ENCODE measurements at places on chromosomes 3 and 15.

GRCh38 chr3:112498914-112499711 is at the start of gene BTLA:
Gene BTLA, minus strand, starts transcription at chr3:112499472. Its CDS starts 114 bp downstream, at chr3:112499358.
- DNase-seq, result no peak

GRCh38 chr3:162337630-162338029 is 841.0 kb downstream of the OTOL1 start:
- no peak for DNase-seq

GRCh38 chr15:94580211-94580885 is 349.0 kb downstream of the MCTP2 start:
- DNase-seq, result no peak

DNA sequence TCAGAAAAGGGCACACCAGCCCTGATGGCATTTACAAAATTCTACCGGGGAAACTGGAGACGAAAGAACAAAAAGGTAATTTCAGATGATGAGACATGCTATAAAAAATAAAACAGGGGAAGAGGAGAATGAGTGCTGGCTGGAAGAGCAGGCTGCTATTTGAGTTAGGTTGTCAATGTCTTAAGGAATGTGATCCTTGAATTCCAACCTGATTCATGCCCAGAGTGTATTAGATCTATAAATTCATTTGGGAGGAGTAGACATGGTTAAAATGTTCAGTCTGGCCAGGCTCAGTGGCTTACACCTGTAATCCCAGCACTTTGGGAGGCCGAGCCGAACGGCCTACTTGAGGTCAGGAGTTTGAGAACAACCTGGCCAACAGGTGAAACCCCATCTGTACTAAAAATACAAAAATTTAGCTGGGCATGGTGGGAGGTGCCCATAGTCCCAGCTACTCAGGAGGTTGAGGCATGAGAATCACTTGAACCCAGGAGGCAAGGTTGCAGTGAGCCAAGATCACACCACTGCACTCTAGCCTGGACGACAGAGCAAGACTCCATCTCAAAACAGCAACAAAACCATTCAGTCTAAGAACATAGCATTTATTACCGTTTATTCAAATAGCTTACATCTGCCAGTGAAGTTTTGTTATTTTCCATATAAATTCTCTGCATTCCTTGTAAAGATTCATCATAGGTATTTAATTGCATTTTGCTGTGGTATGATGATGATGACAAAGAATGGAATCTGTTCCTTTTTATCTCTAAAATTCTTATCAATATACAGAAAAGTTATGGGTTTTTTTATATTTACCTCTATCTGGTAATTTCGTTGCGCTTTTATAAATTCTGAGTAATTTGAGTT is 126.7 kb upstream of the NR2E3 start:
- no peak for DNase-seq

DNA sequence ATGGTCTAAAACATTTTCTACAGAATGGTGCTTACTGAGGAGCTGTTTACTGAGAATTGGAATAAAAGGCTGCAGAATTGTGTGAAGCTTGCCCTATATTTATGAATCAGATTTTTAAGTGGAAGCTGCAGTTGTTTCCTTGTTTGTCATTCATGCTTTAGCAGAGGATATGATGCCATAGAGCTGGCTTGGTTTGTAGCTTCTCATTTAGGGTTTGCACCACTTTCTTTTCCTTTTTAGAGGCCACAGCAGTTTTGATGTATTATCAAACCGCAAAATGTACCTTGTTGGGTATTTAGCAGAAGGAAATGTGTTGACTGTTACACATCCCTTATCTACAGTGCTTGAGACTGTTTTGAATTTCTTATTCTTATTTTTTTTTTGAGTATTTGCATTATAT is 66.2 kb downstream of the RASA2 start:
- no peak for DNase-seq

DNA sequence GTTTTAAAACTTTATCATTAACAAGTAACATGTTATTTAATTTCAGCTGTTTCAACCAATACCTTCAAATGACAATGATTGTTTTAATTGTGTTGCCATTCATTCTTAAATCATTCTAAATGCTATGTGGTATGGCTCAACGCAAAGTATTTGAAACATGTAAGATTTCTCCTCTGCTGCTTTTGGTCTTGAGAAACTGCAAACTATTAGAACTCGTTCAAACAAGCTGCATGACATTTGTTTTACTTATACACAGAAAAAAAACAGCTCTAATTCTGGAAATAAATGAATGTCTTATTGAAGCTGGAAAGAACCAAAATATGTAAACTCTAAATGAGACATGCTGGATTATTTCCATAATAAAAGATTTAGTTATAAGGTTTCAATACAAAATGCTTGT is 29.3 kb downstream of the FBN1 start:
- DNase-seq, result no peak

- DNase-seq, result no peak
Measured at GRCh38 chr15:61818801-61819200, 241.4 kb downstream of the VPS13C start.

DNA sequence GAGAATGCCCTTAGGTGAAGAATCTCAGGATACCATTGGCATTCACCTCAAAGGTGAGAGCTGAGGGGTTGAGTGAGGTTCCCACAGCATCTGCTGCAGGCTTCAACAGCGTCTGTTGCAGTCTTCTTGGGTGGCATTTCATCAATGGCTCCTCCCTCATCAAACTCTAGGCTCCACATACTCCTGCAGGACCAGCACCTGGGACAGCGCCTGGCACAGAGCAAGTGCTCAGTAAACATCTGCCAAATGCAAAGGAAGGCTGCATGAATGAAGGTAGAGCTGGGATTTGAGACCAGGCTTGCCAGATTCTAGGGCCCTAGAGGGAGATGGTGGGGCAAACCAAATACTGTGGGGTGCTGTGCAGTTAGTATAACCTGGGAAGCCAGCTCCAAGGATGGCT is 9.6 kb downstream of the TRH start:
- no peak for DNase-seq

GRCh38 chr15:33357845-33358244 is 47.1 kb downstream of the RYR3 start:
- no peak for DNase-seq

GRCh38 chr15:40633178-40633577 is 39.1 kb downstream of the KNL1 start:
- no peak for DNase-seq

GRCh38 chr3:49593041-49593440 is 38.8 kb downstream of the BSN start:
- no peak for DNase-seq

GRCh38 chr3:99909714-99910495 is 92.2 kb downstream of the CMSS1 start:
- DNase-seq, result no peak

DNA sequence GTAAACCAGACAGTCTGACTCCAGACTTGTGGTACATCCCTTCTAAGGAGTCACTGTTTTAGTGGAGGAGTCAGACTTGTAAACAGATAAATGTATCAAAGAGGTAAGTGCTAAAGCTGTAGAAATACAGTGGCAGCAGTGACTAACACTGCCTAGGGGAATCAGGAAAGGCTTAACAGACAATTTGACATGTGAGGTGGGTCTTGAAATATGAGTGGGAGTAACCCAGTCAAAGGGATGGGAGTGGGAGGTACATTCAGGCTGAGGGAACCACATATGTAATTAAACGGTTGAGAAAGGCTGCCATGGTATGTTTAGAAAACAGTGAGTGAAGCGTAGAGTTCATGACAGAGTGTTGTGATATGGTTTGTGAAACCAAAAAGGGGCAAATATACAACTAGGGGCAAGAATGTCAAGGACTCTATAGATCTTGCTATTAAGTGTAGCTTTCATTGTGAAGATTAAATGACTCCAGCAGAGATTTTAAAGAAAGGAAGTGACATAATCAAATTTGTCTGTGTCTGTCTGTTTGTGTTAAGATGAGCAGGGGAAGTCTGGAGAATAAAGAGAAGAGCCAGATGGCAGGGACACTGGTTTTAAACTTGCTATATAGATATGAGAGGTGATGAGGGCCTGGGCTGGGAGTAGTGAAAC is 11.2 kb upstream of the ALCAM start:
- DNase-seq, result peak; percentile 64

GRCh38 chr3:161560008-161560637 is 63.5 kb downstream of the OTOL1 start:
- peak; percentile 44 for DNase-seq
